HFFc6 (cell line): ENCODE measurements at places on chromosomes 5 and 9. TPM values are rescaled to one million over a fixed set of nuclear protein-coding genes. Genes with fewer than 3 reads are reported as not detected.

DNA sequence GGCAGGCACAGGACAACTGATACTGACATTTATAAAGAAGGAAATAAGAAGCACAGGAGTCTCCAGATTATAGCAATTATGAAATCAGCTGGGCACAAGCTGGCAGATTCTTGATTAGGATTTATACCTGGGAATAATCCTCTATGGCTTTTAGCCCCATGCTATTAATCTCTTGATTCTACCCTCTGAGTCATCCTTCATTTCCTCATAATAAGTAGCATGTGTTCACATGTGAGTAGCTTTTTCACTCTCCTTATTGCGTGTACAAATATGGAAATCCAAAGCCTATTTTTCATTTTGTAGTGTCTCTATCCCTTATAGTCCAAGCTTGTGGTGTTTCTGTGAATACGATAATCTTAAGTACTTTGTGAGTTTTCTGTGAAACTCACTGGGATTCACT, 185.0 kb upstream of the PRLR start:
- DNase-seq, result no peak

DNA sequence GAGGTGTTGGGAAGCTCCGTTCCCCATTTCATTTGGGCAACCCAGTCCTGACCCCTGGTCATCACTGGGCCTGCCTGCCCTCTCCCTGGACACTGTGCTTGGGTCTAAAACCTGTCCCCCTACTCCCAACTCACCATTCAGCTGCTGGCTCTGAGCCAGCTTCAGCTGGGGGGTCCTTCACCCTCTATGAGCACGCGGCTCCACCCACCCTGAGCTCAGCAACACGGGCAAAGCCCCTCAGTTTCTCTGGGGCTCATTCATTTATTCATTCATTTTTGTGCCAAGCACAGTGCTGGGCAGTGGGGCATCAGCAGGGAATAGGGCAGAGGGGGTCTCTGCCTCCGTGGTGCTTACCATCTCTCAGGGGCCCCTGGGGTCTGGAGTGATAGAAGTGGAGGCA, 199.8 kb upstream of the MVB12B start:
- DNase-seq, result no peak

DNA sequence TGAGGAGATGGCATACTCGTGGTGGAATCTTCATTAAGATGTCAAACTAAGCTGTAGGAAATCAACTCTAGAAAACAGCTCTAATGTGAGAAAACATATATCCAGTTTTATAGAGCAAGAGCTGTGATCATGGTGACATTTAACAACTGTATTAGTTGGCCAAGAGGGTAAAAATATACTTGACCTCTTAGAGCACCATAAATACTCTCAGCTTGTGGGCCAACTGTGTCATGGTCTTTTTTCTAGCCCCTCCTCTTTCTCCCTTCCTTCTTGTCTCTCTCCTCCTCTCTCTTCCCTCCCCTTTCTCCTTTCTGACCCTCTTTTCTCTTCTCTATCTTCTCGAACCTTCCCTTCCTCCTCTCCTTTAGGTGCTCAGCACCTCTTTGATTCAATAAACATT, 54.7 kb downstream of the TMC1 start:
- no peak for DNase-seq

The PCDHA1 gene
- 0.12 to 0.24 TPM (median 0.22 TPM) in 3 replicates for total RNA-seq

The TMEM215 gene
- total RNA-seq, result not detected in 3 replicates

The PDLIM4 gene
- total RNA-seq, result 1.6 to 26.4 TPM (median 4.8 TPM) in 3 replicates

The SPAG8 gene
- total RNA-seq, result 0.90 to 1.3 TPM (median 1.0 TPM) in 3 replicates
